Pericardium fibroblast (primary cell): ENCODE measurements at places on chromosomes 13 and 19. TPM values are rescaled to one million over a fixed set of nuclear protein-coding genes. Genes with fewer than 3 reads are reported as not detected.

The CGB1 gene
- total RNA-seq, result not detected in 2 replicates

The ADGRE1 gene
- not detected in 2 replicates for total RNA-seq

The KLK12 gene
- total RNA-seq, result not detected in 2 replicates

The NKPD1 gene
- under 0.01 and 0.85 TPM in 2 replicates for total RNA-seq

The PTPRS gene
- 190 and 408 TPM in 2 replicates for total RNA-seq

The TOMM40 gene
- total RNA-seq, result 47.9 and 51.1 TPM in 2 replicates

The SOX1 gene
- total RNA-seq, result not detected in 2 replicates

The MADCAM1 gene
- not detected in 2 replicates for total RNA-seq

The KLK3 gene
- total RNA-seq, result not detected in 2 replicates

The SULT2A1 gene
- not detected in 2 replicates for total RNA-seq
